Upper lobe of left lung (tissue), 6 donors: ENCODE measurements at places on chromosomes 1 and 21. TPM values are rescaled to one million over a fixed set of nuclear protein-coding genes. Genes with fewer than 3 reads are reported as not detected.

- DNase-seq, result no peak
These were observed 69.7 kb downstream of the PRKCZ start for GRCh38 chr1:2119886-2120285.

OLIG2 gene
- not detected for total RNA-seq

DNA sequence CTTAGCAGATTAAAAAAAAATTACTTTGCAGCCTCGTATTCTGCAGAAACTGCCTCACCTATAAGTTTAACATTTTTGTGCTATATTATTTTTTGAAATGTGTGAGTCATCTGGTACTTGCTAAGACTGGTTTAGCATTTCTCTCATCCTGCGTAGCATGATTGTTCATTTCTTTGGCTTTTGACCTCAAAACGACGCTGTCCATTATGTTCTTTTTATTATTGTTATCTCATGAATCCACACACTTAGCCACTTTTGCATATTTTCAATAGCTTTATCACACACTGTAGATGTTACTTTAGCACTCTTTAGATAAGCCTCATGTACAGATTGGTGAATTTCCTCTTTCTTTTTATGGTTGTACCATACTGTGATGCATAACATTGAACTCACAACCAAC is 1004.9 kb upstream of the NCAM2 start:
- no peak for DNase-seq

GJA8 gene
- total RNA-seq, result not detected

DNA sequence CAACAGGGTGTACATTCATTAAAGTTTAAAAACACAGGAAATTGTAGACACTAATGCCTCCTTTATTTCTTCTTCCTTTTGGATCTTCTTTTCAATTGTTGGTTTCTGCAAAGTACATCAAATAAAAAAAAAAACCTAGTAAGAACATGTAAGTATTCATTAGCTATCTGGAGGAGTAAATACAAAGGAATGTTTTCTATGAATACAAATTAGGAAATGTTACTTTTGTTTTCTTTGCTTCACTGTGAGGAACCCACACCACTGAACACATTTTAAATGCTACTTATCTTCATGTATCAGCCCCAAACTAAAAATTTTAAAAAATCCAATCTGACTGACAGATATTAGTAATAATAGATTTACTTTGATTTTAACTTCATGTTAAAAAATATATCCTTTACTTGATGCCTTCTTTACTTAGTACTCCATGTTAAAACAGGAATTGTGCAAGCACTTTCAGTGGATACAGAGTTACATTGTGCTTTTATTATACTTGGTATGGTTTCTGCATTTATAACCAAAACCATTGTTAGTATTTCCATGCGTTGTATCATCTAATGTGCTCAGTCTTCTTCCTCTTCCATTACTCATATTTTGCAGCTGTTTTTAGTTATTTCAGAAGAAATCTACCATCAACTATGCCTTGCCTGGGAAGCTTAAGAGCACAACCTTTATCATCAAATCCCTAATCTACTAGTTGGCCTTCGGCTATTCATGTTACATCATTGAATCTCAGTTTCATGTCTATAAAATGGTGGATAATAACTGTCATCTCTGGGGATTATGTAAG is 236.9 kb upstream of the DPYD start:
- DNase-seq, result no peak

- DNase-seq, result no peak
These were observed 83.9 kb upstream of the EDEM3 start for GRCh38 chr1:184838504-184838951.

GRCh38 chr1:175566247-175566646 is 177.1 kb downstream of the TNR start:
- DNase-seq, result no peak

DNA sequence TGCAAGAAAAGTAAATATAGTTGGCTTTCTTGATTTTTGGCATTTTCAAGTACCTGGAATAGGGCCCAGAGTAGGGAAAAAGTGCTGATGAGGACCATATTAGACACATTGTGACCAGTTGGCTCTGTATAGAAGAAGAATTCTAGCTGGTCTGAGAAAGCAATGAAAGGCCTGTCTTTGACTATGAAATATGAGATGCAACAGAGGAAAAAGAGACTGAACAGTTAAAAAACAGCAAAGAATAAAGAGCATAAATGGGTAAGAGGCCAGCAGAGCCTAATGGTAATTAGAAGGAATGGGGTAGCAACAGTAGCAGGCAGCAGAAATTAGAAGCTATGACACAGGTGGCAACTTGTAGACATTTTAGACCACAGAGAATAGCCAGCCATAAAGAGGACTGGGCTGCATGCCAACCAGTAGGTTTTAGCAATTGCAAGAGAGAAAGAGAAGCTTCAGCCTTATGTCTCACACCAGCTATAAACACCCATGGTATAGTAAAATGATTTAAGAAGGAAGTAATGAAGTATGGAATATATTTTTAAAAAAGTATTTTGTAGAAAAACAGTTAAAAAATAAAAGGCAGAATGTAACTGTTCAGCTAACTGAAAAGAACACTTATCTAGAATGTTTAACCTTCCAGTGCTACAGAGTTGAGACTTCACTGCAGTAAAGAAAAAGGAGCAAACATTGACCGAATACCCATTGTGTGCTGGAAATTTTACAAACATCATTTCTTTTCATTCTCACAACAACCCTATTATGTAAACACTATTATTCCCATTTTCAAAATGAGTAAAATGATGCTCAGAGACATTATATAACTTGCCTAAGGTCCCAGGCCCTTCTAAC is 114.1 kb downstream of the LHX4 start:
- peak; percentile 26 for DNase-seq

- DNase-seq, result no peak
These were observed 270.0 kb upstream of the VAMP3 start for GRCh38 chr1:7501084-7501491.

GRCh38 chr1:84348759-84349158 is 47.3 kb downstream of the SAMD13 start:
- no peak for DNase-seq

GRCh38 chr1:107323784-107324183 is 182.9 kb downstream of the NTNG1 start:
- no peak for DNase-seq

GRCh38 chr21:25175938-25176337 is 431.3 kb downstream of the MRPL39 start:
- DNase-seq, result no peak

CACNA1S gene
- total RNA-seq, result 0.03 TPM

GRCh38 chr1:43274125-43274803 is 4.5 kb downstream of the TMEM125 start:
- DNase-seq, result no peak

C1orf115 gene
- total RNA-seq, result 29.2 TPM

GRCh38 chr1:172969611-172970010 is 81.1 kb downstream of the TNFSF18 start:
- no peak for DNase-seq

GRCh38 chr1:21766210-21766609 is 16.7 kb downstream of the USP48 start:
- no peak for DNase-seq

C1QC gene
- 368 TPM for total RNA-seq

TPTE gene
- not detected for total RNA-seq

GRCh38 chr1:151615711-151616504 is 4.1 kb downstream of the SNX27 start:
- no peak for DNase-seq

PLXNA2 gene
- 77.5 TPM for total RNA-seq

DNA sequence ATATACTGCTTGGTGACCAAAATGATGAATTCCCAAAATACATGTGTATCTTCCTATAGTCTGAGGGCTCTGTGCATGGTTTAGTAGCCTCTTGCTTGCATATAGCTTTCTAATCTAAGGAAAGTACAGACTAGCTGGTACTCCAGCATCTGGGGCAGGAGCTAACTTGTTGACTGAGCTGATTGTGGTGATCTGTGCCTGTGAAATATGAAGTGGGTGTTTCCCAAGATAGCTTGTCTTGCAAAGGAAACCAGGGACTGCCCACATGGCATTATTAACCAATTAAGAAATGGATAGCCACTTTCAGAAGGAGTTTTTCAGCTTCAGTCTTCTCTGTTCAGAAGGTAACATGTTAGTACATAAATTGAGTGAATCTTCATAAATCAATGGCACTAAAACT is 219.8 kb downstream of the NEGR1 start:
- DNase-seq, result no peak
